ENCODE measurements at places on chromosomes 5 and 9.

DNA sequence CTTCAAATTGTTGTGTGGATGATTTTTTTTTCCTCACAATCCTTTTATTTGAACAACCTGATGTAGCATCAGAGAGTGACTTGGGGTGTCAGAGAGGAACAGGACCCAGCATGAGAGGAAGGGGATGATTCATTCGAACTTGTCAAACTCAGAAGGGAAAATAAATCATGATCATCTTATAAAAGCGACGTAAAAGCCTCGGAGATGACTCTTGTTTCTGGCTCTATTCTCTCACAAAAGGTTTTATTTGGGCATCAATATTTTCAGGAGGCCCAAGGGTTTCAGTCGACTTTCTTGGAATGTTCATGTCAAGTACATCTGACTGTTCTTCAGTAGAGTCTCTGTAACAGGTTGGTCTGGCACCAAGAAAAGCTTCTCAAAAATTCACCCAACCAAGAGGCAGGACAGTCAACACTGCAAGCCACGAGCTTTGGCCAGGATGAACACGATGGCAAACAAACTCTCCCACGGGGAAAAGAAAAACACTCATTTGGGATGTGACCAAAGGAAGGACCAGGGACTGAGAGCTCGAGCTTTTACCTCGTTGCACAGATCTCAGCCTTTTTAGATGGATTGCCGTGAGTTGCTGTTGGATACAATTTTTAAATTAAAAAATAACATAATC is 55.1 kb downstream of the ANKH start:
- DNase-seq = no peak

GRCh38 chr5:74631081-74631953 is 9.2 kb downstream of the ENC1 start:
- DNase-seq = peak; percentile 13

GRCh38 chr9:78606001-78606379 is 309.1 kb downstream of the PSAT1 start:
- no peak for DNase-seq

DNA sequence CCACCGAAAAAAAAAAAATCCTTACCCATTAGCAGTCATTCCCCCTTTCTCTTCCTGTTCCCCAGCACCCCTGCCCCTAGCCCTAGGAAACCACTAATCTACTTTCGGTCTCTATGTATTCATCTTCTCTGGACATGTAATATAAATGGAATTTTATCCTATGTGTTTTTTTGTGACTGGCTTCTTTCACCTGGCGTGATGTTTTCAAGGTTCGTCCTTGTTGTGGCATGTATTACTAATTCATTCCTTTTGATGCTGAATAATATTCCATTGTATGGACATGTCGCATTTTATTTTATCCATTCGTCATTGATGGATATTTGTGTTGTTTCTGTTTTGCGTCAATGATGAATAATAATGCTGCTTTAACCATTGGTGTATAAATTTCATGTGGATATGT is 42.8 kb upstream of the SH3GL2 start:
- DNase-seq = no peak

DNA sequence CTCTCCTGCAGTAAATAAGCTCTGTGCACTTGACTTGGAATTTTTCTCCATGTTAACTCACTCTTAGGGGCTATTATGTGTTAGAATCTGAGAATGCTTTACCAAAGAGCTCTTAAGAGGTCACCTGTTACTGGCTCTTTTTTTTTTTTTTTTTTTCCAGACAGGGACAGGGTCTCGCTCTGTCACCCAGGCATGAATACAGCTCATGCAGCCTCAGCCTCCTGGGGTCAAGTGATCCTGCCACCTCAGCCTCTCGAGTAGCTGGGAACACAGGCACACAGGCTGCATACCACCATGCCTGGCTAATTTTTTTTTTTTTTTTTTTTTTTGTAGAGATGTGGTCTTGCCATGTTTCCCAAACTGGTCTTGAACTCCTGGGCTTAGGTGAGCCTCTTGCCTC is 22.1 kb downstream of the HMGXB3 start:
- DNase-seq = no peak

Data from erythroblast (primary cell).